ENCODE measurements at places on chromosomes 6 and 20.

- no peak for DNase-seq
Observed at GRCh38 chr6:43971776-43972126, 155.5 kb downstream of the MRPL14 start.

GRCh38 chr6:170211404-170212025, 79.4 kb downstream of the DLL1 start:
- no peak for DNase-seq

DNA sequence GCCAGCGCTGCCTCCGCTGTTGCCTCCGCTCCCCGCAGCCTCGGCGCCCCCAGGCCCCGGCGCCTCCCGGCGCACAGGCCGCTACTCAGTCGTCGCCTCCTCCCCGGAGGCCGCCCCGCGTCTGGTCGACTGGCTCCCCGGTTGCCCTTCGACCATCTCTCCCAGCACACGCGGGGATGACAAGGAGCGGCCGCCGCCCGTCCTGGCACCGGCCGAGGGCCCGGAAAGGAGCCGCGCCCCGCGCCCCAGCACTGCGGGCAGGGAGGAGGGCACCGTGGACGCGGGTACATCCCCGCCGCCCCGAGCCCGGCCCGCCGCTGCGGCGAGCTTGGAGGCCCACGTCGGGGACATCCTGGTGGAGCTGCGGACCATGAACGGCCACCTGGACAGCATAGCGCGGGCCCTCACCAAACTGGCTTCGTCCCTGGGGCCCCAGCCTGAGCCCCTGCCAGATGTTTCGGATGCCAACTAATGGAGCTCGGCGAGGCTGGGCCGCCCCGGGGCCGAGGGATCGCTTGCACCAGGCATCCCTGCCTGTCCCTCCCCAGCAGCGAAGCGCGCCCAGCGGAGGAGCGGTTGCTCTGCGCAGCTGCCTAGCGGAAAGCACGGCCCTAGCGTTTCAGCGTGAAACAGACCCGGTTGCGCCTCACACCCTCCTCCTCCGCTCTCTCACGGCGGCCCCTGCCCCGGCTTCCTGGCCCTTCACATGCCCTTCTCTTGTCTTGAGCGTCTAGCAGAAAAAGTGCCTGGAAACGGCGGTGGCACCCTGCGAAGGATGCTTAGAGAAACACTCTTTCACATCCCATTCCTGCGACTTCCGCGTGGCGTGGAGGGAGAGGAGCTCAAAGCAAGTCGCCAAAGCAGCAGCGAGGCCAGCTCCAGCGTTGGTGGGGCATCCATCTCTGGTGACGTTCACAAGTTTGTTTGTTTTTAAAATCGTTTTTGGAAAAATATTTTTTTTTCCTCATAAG, 285.8 kb upstream of the SUPT3H start:
- no peak for DNase-seq

GRCh38 chr6:170227996-170228945, 62.6 kb downstream of the DLL1 start:
- DNase-seq: no peak

DNA sequence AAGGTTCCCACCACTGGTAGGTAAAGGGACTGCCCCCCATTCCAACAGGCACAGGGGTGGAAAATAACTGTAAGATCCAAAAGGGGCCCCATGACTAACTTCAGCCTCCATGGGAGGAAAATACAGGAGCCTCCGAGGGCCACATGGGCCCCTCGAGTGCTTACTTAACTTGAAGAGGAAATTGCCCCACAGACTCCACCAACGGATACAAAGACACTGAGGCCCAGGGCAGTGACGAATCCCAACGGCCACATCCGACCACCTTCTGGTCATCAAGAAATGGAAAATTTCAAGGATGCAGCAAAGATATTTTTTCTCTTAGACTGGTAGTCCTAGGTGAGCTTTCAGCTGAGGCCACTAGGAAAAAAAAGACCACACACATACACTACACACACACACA, 116.0 kb upstream of the MRPS10 start:
- DNase-seq: no peak

GRCh38 chr6:106145741-106146227, 59.6 kb downstream of the PRDM1 start:
- no peak for DNase-seq

DNA sequence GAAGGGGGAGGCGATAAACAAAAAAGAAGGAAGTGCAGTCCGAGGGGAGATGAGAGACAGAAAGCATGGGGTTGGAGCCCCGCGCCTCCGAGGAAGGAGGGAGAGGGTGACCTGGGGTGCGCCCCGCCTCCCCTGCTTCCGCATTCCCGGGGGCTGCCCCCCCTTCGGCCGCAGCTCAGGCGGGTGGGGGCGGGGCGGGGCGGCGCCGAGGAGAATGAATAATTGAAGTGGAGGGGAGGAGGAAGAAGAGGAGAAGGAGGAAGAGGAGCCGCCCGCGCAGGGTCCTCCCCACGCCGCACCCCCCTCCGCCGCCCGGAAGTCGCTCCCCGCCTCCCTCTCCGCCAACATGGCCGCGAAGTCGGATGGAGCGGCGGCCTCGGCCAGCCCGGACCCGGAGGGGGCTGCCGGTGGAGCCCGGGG, at the start of gene XKR7:
Gene XKR7 (plus strand): TSS at position 322 of the 420 bp plus-strand sequence. CDS start 25 bp downstream, at position 347.
- DNase-seq: no peak

GRCh38 chr6:46773201-46773855, 19.9 kb upstream of the MEP1A start:
- DNase-seq: no peak

DNA sequence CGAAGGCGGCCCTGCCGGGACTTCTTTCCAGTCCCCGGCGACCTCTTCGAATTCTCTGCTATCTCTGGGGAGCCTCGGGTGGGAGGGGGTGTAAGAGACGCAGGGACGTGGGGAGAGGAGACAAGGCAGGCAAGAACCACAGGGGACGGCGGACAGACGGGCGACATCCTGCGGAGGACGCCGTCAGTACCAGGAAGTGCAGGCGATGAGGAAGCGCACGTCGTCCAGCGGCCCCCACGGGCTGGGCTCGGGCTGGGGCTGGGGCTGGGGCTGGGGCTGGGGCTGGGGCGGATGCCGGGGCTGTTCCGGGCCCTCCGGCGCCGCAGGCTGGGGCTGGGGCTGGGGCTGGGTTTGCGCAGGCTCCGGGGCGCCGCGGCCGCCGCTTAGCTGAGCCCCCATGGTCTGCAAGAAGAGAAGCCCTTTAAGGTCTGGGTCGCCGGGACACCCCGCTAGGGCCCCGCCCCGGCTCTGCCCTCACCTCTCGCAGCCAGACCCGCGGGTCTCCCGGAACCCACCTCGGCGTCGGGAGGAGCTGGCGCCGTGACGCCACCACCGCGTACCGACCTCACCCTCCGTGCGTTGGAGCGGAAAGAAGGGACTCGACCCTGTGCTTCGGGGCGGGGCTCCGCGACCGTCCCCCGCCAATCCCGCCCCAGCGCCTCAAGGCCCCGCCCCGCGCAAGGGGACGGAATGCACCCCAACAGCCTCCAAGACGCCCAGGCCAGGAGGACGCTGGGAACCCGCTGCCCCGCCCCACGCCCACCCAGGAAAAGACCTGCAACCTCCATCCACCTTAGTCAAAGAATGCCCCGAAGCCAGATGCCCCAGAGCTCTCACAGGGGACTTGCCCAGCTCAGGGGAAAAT, at the start of gene MMP24OS:
Gene MMP24OS (minus strand): TSS at position 592 of the 865 bp plus-strand sequence. CDS start 193 bp downstream, at position 399.
- DNase-seq: peak; percentile 82

GRCh38 chr6:7833751-7834070, 76.9 kb downstream of the TXNDC5 start:
- DNase-seq: peak; percentile 23

GRCh38 chr6:26598267-26598666, 1.5 kb downstream of the ABT1 start:
- no peak for DNase-seq

DNA sequence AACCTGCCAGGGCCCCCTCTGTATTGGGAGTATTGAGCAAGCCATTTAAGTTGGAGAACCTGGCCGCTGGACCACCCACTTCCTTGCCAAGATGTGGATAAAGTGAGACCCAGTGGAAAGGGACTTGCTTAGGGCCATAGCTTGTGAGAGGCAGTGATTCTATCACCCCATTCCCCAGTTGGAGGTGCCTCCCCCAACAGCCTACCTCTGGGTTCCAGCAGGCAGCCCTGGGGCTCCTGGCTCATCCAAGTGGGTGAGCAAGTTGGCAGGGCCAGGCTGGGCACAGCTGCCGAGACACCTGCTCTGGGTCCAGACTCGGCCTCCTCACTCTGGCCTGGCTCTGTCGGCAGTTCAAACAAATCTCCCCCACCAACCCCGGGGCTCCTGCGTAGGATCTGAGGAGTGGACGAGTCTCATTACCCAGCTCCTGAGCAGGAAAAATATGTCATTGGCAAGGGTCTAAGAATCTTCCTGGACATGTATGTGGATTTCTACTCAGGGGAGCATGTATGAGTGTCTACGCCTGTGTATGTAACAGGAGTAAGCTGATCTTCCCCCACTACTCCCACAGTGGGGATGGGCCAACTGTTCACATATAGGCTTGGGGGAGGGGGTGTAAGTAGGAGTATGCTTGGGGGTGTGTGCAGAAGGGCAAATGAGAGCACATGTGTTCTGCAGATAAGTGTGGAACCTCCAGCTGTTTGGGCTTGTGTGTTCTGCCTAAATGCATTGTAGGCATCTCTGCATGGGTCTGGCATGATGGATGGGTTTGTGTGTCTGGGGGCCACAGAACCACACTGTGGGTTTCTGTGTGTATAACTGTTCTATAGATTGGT, 1.9 kb downstream of the ID1 start:
- DNase-seq: peak; percentile 41

- DNase-seq: no peak
Observed at GRCh38 chr6:31639043-31639442, 13.4 kb downstream of the BAG6 start.

DNA sequence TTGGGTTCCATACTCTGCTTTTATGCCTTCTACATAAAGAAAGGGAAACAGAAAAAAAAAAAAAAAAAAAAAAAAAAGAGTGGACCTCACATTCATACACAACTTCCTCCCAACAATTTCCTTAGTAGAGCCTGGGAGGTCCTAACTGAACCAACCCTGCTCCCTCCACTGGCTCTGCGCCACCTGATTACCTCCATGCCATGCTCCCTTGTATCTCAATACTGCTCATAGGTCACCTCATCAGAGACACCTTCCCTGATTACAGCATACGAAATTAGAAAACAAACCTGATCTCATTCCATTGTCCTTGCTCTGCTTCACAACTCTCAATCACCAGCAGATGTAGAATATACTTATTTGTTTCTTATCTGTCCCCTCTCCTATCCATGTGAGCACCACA, 134.2 kb upstream of the EYA4 start:
- no peak for DNase-seq

DNA sequence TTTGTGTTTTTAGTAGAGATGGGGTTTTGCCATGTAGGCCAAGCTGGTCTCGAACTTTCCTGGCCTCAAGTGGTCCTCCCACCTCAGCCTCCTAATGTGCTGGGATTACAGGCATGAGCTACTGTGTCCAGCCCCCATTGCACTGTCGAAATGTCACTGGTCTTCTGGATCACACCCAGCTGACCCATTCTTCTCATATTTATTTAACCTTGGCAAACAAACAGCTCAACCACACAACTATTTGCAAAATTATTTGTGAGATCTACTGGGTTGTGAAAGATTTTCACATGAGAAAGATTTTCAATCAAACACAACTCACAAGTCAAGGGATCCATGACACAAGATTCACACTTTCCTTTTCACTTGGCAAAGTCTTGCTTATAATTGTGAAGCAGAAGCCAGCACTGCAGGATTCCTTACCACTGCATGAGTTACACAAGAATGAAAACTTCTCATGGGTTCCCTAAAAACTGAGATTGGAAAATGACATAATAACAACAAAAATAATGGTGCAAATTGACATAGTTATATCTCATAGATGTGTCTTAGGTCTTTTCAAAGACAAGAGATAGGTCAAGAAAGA, 2.0 kb upstream of the CST9L start:
- no peak for DNase-seq

GRCh38 chr6:135811644-135812526, 39.6 kb upstream of the PDE7B start:
- peak; percentile 31 for DNase-seq

DNA sequence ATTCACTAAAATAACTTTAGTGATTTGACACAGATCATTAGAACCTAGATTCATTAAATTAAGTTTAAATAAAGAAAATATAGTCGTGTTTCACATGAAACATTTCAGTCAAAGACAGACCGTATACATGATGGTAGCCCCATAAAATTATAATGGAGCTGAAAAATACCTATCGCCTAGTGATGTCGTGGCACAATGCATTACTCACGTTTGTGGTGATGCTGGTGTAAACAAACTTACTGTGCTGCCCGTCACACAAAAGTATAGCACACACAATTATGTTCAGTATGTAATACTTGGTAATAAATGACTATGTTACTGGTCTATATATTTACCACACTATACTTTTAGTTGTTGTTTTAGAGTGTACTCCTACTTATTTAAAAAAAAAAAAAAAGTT, 17.3 kb downstream of the DST start:
- no peak for DNase-seq

GRCh38 chr6:127131772-127132376, 13.4 kb downstream of the RSPO3 start:
- DNase-seq: no peak

DNA sequence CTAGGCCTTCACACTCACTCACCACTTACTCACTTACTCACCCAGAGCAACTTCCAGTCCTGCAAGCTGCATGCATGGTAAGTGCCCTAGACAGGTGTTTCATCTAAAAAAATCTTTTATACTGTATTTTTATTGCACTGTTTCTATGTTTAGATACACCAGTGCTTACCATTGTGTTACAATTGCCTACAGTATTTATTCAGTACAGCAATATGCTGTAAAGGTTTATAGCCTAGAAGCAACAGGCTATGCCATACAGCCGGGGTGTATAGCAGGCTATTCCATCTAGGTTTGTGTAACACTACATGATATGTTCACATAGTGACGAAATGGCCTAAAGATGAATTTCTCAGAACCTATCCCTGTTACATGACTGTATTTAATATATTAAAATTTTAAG, 37.1 kb upstream of the KCNK5 start:
- no peak for DNase-seq

GRCh38 chr6:155411154-155412052, 44.2 kb downstream of the NOX3 start:
- no peak for DNase-seq

GRCh38 chr6:55176958-55177357, 2.6 kb downstream of the HCRTR2 start:
- no peak for DNase-seq
